Stimulated activated naive CD8-positive, alpha-beta T cell treated with anti-CD3 and anti-CD28 coated beads, Interleukin-15, amount 100 ng/mL, for 72 hours (primary cell): ENCODE measurements at places on chromosomes 12 and 14.

- DNase-seq: no peak
Measured at GRCh38 chr12:42260518-42260917, 22.5 kb upstream of the YAF2 start.

- DNase-seq: no peak
Measured at GRCh38 chr12:79737875-79738718, 47.3 kb upstream of the PAWR start.

DNA sequence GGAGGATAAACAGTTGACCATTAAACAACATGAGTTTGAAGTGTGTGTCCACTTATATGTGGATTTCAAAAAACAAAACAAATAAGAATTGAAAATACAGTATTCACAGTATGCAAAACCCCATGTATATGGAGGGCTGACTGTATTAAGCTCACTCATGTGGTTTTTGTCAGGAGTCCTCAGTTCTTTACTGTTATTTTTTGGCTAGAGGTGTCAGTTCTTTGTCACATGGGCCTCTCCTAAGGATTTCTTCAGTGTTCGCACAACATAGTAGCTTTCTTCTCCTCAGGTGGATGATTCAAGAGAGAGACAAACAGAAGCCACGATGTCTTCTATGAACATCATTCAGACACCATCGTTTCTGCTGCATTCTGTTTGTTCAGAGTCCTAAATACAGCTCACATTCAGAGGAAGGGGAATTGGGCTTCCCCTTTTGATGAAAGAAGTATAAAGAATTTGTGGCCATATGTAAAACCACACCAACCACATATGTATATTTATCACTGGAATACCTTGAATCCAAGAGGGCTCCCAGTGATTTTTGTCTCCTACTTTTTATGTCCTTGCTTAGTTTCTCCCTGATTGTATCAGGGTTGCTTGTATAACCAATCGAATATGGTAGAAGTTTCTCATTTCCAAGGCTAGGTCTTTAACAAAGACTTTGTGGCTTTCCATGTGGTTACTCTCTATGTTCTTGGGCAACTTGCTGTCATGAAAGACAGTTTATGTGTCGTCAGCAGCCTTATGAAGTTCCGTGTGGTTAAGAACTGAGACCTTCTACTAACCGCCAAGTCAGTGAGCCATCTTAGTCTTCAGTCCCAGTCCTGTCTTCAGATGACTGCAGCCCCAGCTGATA, 18.9 kb downstream of the MNAT1 start:
- peak; percentile 67 for DNase-seq

GRCh38 chr12:121537814-121538698, 42.8 kb downstream of the KDM2B start:
- DNase-seq: no peak

DNA sequence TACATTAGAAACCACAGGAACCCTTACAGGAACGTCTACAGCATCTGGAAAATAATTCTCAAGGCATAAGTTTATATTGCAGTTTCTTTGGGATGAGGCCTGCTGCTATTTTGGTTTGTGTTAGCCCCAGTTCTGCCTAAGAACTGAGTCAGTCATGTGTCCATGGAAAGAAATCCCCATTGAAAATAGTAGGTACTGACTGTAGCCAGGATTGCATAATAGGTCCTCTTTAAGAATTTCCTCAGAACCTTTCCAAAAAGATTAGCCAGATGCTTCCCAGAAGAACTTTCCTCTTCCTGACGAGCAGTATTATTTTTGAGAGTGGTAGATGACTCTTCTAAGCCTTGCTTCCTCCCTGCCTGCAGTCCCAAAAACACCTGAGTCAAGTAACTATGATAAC, 52.6 kb downstream of the RASSF8 start:
- no peak for DNase-seq

GRCh38 chr12:55626154-55626553, 10.5 kb upstream of the OR10P1 start:
- DNase-seq: no peak

- DNase-seq: no peak
Measured at GRCh38 chr12:89067421-89068187, 284.7 kb downstream of the DUSP6 start.

GRCh38 chr12:93043877-93044209, 114.7 kb upstream of the EEA1 start:
- DNase-seq: no peak

DNA sequence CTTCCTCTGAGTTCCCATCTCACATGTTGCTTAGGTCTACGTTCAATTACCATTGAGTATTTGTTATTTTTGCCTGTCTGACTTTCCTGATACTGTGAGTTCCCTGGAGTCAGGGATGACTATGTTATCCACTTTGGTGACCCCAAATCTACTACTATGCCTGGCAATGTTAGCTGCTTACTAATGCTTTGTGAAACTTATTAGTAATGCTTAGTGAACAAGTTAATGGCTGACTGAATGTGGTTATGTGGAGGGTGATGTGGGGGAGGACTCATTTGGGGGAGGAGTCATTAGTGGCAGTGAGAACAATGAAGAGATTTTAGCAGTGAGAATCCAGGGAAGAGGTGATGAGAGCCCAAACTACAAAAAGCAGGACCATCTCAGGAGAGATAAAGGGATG, 121.6 kb downstream of the KTN1 start:
- no peak for DNase-seq

DNA sequence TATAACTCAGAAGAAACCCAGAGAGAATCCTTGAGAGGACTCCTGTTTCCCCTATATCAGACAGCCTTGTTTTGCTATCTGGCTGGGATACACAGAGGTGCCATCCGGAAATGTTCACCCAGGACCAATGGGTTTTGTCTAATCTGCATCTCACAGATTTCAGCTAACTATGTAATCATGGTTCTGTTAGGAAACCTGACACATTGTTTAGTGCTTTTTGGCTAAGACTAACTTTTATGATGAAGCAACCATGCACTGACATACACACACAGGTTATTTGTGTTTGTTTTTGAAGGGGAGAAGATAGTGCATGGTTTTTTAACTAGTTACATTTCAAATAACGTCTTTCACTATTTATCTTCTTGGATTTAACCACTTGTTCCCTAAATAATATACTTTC, 245.2 kb downstream of the AKAP6 start:
- no peak for DNase-seq

DNA sequence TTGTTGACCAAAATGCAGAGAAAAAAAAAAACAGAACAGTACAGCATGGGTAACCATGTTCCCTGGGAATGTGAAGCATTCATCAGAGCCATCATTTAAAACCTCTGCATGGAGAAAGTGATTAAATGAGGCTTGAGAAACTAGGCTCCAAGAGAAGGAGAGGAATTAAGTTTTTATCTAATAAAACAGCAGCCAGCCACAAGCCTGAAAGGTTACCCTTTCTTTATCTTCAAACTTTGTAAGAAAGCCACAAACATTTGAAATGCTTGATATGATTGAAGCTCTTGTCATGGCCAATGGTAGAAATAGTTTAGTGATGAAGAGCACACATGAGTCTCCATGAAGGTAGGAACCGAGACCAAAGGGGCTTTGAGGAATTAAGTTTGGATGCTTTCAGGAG, 144.9 kb upstream of the SYT1 start:
- DNase-seq: no peak

DNA sequence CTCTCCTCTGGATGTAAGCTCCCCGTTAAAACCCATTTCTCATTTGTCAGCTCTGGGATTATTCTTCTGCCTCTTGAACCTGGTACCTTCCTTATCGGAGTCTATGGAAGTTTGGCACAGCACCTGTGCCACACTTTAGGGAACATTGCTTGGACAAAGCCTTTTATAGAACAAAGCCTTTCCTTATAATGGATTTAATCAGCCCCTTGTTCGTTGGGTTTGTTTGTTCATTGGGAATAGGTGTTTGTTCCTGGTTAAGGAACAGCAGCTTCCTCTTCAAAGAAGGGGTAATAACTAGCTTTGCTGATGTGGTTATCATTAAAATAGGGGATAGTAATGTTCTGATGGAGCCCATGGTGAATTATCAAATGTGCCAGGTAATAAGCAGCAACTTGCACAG, 70.4 kb downstream of the NRXN3 start:
- no peak for DNase-seq

DNA sequence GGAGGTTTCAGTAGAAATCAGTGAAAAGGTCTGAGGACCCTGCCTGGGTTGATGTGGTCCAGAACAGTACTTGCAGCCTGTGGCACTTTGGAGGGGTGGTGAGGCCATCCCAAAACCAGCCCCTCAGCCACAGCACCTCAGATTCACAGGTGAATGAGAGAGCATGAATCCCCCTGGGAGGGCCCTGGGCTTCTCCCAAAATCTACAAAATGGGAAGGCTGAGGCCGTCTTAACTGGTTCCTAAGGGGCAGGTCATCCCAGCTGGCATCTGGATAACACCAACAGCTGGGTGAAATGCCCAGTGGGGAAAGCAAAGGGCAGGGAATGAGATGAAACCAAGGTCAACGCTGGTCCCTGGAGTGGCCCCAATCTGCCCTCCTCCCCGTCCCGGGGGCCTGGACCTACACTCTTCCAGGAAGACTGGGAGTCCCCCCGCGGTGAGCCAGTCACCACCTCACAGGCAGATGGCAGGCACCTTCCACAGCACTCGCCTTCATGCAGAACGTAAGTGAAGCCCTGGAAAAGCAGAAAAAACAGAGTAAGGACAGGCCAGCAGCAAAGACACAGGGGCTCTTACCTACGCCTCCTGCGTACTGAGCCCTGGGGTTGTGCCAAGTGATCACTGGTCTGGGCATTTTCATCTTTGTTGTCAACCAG, 26.3 kb upstream of the ANO2 start:
- no peak for DNase-seq

DNA sequence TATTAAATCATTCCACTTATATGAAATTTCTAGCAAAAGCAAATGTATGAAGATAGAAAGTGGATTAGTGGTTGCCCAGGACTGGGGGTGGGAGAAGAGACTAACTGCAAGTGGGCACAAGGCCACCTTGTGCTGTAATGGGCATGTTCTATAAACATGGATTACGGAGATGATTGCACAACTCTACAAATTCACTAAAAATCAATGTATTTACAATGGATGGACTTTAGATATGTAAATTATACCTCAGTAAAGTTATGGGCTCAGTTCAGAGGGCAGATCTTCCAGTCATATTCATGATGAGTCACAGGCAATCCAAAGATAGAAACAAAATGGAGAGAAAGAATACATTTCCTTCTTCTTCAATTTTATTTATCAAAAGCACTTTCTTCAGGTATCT, 173.9 kb downstream of the NDUFA12 start:
- no peak for DNase-seq

DNA sequence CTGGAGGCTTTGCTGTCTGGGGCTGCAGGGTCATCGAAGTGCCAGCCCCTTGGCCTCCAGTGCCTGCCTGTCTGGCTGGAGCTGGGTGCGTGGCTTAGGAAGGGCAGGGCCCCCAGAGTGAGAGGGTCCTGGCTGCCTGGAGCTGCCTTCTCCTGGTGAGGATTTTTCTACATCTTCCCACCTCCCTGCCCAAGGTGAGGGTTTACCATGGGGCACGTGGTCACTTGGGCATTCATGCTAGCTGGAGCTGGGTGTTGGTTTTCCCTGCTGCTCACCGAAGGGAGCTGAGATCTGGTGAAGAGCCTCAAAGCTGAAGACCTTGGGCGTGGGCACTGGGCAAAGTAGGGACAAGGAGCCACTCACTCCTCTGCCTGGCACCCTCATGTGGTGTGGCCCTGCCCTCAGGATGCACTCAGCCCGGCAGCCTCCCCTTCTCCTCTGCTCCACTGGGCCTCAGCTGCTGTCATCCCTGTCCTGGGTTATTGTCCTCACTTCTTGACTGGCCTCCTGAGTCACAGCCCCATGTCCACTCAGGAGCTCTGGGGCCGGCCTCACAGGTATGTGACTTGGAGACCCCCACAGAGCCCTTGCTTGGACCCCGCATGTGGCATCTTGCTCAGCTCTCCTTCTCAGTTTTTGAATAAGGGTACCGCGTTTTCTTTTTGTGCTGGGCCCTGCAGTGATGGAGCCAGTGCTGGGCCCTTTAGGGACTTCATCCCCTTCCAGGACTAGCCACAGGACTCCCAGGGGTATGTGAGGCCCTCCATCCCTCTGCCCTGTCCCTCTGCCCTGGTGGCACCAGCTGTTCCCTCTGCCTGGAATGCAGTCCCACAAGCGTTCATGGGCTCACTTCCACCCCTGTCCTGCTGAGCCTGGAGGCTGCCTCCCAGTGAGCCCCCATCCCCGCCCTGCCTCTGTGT, 1.6 kb downstream of the CEP170B start:
- no peak for DNase-seq

GRCh38 chr12:27969624-27970400, 2.7 kb downstream of the PTHLH start:
- DNase-seq: peak; percentile 72

GRCh38 chr12:52442600-52443061, 8.5 kb upstream of the KRT75 start:
- DNase-seq: no peak

DNA sequence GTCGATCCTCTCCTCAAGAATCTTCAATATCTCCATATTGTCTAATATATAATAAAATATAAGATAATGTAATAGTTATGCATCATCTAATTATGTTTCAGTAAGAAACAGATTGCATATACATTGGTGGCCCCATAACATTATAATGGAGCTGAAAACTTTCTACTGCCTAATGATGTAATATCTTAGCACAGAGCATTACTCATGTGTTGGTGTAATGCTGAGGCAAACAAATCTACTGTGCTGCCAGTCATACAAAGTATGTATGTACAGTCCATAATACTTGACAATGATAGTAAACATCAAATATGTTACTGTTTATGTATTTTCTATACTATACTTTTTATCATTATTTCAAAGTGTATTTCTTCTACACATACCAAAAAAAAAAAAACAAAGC, 128.7 kb downstream of the CPNE8 start:
- no peak for DNase-seq

DNA sequence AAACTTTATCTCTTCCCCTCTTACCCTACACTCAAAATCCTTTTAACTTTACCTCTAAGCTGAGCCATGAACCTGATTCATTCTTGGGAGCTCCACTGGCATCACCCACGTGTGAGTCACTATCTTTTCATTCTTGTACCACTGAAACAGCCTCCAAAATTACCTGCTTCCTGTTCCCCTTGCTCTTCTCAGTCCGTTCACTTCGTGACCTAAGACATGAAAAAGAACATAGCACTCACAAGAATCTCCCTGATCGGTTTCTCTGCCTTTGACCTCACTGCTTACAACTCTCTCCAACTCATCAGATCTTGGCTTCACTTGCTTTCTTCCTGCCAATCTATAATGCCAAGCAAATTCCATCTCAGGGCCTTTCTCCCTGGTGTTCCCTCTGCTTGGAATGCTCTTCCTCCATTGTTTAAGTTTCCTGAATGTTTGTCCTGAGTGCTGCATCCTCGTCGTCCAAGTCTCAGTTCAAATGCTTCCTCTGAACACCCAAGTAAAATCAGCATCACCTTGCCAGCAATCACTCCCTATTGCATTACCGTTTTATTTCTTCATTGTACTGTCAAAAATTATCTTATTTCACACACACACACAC, 9.2 kb downstream of the GLIPR1 start:
- DNase-seq: no peak

- DNase-seq: no peak
Measured at GRCh38 chr14:32256576-32256975, 53.5 kb upstream of the RNU6-8 start.

- no peak for DNase-seq
Measured at GRCh38 chr12:128606051-128606450, 217.7 kb downstream of the SLC15A4 start.

- DNase-seq: no peak
Measured at GRCh38 chr14:73176685-73177084, 40.4 kb downstream of the PSEN1 start.
